Caco-2 (cell line): ENCODE measurements at places on chromosomes 6 and 20. TPM values are rescaled to one million over a fixed set of nuclear protein-coding genes. Genes with fewer than 3 reads are reported as not detected.

- DNase-seq = no peak
- H3K36me3 ChIP-seq = no peaks in the 10 kb centered on the region
- H3K4me3 ChIP-seq = no peak within 1 kb of the TSS
Measured at GRCh38 chr6:122995921-122996793, at the start of gene CLVS2. TSS of gene CLVS2 (plus strand) at chr6:122996235. CDS start at chr6:122997778, 1,543 bp downstream.

DNA sequence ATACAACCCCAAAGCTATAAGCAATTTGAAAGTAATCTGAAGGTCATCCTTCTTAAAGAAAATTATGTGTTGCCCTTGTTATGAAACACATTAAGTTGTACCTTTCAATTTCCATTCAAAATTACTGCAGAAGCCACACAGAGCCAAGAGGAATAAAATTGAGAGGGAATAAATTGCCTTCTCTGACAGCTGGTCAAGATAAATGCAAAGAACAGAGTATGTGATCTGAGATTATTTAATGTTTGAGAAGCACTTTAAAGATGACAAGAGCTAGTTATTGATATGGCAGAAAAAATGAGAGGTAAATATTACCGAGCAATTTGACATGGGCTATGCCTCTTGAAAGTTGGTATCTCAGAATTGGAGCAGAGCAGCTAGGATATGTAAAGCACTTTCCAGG is 61.6 kb downstream of the TRDN start:
- H3K36me3 ChIP-seq = no peaks in the 10 kb centered on the region
- no peaks in the 10 kb centered on the region for H3K27me3 ChIP-seq
- H3K4me1 ChIP-seq = no peaks in the 10 kb centered on the region
- no peak overlapping the region for H3K27ac ChIP-seq
- DNase-seq = no peak

KCNK16 gene
- total RNA-seq = not detected in 2 replicates

FOXQ1 gene
- total RNA-seq = 170 and 191 TPM in 2 replicates

DNA sequence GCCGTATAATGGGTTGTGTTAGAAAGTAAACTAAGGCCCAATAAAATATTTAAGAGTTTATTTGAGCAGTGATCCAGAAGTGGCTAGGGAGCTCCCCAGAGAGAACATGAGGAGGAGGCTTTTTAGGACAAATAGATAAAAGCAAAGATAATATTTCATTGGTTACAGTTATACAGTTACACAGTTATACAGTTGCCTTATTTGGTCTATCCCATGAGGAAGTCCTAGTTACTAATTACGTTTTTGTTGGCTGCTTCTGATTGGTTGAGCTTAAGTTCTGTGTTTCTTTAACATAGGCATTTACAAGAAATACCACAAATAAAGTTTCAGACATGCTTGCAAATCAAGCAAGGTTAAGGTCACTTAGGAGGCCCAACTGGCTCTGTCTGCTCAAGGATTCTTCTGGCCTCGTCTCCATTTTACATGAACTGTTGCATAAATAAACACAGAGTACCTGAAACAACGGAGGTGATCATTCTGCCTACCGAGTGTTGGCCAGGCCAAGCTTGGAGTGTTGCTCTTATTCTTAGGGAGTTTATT is 7.0 kb downstream of the UBD start:
- DNase-seq = no peak
- H3K27me3 ChIP-seq = no peaks in the 10 kb centered on the region
- H3K4me1 ChIP-seq = no peaks in the 10 kb centered on the region
- H3K4me3 ChIP-seq = no peak overlapping the region

PTK6 gene
- 0.42 and 0.64 TPM in 2 replicates for total RNA-seq

- no peaks in the 10 kb centered on the region for H3K27me3 ChIP-seq
- H3K4me3 ChIP-seq = no peak overlapping the region
- no peaks in the 10 kb centered on the region for H3K4me1 ChIP-seq
- no peaks in the 10 kb centered on the region for H3K36me3 ChIP-seq
- H3K27ac ChIP-seq = no peak overlapping the region
Measured at GRCh38 chr6:147043994-147044477, 160.2 kb upstream of the STXBP5 start.

ADTRP gene
- 3.0 and 5.2 TPM in 2 replicates for total RNA-seq

DNA sequence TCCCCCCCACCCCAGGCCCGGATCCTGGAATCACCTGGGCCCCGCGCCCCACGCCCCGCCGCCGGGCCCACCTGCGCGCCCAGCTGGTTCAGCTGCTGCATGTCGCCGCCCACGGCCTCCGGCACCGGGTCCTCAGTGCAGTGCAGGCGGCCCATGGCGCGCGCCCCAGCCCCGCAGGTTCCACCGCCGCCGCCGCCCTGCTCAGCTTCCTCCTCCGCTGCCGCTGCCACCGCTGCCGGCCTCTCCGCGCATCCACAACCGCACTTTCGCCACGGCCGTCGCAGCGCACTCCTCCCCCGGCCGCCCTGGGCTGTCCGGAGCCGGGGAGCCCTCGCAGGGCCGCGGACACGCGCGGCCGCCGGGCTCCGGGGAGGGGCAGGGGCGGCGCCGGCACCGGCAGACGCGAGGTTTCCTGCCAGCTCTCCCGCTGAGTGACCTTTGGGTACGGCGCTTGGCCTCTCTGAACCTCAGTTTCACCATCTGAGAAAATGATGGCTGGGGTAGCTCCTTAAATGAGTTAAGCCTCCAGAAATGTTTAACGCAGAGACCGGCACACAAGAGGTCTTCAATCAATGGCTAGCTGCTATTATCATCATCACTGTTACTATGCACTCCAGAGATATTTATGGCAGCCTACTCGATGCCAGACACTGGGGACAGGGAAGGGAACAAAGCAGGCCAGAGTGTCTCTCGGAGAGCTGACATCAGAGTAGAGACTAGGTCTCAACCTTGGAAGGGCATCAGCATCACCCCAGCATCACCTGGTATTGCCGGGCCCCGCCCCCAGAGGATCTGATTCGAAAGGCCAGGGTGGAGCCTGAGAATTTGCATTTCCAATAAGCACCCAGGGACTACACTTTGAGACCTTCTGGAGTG is at the start of gene COMMD7:
TSS of gene COMMD7 (minus strand) at position 231 of the 876 bp plus-strand sequence. CDS start at position 155, 76 bp downstream.
- peaks cover 39% of the 10 kb centered on the region for H3K4me1 ChIP-seq
- peak within 1 kb of the TSS; percentile 87 for H3K27ac ChIP-seq
- H3K27me3 ChIP-seq = no peaks in the 10 kb centered on the region
- peak within 1 kb of the TSS; percentile 88 for H3K4me3 ChIP-seq
- DNase-seq = peak; percentile 89
- H3K36me3 ChIP-seq = no peaks in the 10 kb centered on the region

- no peaks in the 10 kb centered on the region for H3K27me3 ChIP-seq
- no peak overlapping the region for H3K27ac ChIP-seq
- no peak overlapping the region for H3K4me3 ChIP-seq
Measured at GRCh38 chr20:41786158-41786557, 168.0 kb upstream of the CHD6 start.
